ENCODE measurements at places on chromosomes 6 and 20.

DNA sequence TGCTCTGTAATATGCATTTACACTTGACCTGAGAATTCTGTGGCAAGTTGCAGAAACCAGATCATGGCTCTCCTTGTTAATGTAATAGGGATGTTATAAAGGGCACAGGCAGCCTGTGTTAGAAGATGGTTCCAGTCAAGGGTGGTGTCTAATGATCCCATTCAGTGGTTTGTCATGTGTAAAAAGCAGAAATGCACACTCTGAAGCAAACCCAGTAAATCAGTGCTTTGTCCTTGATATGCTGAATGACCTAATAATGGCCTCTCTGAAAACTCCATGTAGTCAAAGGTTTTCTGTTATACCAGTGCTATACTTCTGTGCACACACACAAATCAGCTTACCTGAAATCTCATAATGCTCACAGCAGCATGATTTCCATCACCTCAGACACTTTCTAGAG, 66.2 kb downstream of the SOBP start:
- no peak for DNase-seq

GRCh38 chr20:21237956-21238799, 65.0 kb upstream of the XRN2 start:
- no peak for DNase-seq

GRCh38 chr6:34922177-34922663, 33.2 kb downstream of the ANKS1A start:
- DNase-seq, result no peak

GRCh38 chr20:18056174-18057100, 1.3 kb downstream of the OVOL2 start:
- no peak for DNase-seq

- no peak for DNase-seq
Measured at GRCh38 chr20:22958390-22958789, 76.7 kb upstream of the SSTR4 start.

- peak; percentile 73 for DNase-seq
Measured at GRCh38 chr6:81753711-81754577, 1.5 kb upstream of the TENT5A start.

DNA sequence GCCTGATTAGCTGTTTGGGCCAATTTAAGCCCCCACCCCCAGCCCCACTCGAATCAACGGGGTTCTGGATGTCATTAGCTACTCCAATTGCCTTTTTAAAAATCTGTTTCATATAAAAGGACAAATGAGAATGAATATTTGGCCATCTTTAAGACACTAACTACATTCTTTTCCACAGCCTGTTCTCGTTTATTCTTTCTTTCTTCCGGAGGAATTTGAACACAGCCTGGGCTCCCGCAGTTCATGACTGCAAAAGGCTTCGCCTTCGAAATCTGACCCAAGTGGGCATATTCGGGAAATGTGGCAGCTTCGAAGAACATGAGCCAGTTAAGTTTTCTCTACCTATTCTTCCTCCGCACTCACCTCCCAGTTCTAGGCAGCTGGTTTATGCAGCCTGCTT, 49.4 kb upstream of the NFATC2 start:
- no peak for DNase-seq
